Stimulated activated CD4-positive, alpha-beta T cell treated with anti-CD3 and anti-CD28 coated beads, Interleukin-2, amount 100 ng/mL, for 24 hours (primary cell): ENCODE measurements at places on chromosomes 5 and 9.
A peak's percentile ranks its signal among the peaks of the same experiment; 100 is the strongest.

DNA sequence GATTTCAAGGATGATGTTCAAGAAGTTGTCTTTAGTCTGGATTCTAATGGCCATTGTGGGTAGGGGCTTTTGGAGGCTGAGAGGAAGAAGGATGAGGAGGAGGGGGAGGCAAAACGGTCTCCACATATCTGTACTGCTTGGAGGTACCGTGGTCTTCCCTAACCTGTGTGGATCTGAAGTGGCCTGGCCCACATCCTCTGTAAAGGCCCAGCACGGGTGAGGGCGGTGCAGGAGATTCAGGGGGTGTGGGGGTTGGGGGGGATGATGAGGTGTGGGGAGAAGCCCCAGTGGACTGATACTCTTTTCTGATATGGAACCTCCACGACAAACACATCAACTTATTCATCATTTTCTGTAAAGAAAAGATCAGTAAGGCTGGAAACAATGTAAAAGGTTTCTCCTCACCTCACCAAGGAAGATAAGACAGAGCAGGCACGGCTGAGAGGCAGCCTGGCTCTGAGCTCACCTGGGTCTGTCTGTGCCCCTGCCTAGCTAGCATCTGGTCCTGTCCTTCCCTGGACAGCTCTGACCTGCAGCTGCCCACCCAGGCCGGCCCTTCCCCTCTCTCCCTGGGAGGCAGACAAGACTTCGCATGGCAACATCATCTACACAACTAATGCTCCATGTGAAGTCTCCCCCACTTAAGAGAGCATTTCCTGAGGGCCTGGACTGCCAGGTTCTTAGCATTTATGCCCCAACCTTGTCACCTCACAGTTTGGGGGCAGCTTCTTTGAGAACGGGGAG is 5.6 kb upstream of the IL3 start:
- peak; percentile 16 for DNase-seq

- no peak for DNase-seq
Measured at GRCh38 chr5:54653956-54654614, 136.5 kb downstream of the SNX18 start.

- DNase-seq = no peak
Measured at GRCh38 chr5:57736716-57737115, 254.1 kb upstream of the ACTBL2 start.

DNA sequence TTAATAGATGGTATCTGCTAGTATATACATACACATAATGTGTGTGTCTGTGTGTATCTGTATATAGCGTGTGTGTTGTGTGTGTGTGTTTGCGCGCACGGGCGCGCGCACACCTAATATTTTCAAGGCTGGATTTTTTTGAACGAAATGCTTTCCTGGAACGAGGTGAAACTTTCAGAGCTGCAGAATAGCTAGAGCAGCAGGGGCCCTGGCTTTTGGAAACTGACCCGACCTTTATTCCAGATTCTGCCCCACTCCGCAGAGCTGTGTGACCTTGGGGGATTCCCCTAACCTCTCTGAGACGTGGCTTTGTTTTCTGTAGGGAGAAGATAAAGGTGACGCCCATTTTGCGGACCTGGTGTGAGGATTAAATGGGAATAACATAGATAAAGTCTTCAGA is 757 bp downstream of the FXN start:
- peak; percentile 34 for DNase-seq

DNA sequence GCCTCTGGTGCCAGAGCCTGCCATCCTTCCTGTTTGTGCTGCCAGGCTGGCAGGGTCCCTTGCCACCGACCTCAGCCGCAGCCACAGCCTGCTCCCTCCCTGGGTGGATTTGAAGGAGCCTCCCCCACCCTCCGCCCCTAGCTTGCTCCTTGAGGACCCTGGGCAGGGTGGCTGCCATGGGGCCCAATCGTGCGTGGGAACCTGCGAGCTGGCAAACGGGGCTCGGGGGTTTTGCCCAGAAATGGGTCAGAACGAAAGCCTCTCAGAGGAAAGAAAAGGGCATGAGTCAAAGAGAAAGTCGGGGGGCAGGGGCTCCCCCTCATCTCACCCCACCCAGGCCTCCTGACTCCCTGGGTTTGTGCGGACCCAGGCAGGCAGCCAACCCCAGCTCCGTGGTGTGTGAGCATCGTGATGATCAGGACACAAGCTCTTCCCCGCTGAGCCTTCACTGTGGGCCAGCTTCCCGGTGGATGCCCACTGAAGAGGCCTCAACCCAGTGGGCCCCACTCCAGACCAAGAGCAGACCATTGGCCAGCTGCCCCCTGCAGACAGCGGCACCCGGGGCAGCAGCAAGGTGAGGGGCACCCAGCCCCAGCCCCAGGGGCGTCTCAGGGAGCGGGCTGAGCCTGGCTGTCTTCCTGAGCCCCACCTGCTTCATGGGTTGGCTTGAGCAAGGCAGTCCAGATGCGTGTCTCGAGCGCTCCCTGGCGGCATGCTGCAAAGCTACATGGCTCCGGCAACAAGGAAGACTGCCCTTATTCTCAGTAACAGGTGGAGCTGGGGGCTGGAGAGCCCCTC is 3.0 kb upstream of the FUT7 start:
- DNase-seq = peak; percentile 92

DNA sequence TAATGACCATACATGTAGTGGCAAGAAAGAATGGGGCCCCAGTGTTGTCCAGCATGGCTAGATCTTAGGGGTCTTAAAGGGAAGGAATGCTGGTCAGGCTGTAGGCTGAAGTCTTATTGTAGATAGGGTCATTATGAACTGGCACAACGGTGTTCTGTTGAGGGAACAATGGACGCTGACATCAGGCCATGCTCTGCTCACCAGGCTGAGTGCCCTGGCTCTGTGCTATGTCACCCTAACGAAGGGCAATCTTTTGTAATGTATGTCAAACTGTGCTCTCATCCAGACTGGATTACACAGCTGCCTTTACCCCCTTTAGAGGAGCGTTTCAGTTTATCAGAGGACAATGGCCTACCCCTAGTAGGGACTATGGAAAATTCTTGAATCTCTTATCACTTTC is 14.6 kb upstream of the ZNF608 start:
- no peak for DNase-seq

DNA sequence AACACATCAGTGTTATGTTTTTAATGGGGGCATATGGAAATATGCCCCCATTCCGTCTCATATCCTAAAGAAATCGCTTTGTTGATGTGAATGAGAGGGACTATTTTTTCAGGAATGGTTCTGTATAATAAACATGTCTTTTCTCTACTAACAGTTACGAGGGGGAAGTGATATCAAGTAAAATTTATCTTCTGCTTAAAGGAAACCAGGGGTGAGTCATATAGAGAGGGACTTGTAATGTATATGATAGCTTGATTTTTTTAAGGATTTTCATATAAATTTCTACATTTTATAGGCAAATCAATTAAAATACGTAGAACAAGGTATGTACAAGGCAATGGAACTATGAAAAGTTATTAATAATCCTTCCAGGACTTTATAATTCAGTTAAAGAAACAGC is 207.1 kb downstream of the SEMA5A start:
- DNase-seq = no peak
